Fibroblast of skin of right biceps (primary cell): ENCODE measurements at places on chromosomes 3 and 15.
A peak's percentile ranks its signal among the peaks of the same experiment; 100 is the strongest.

DNA sequence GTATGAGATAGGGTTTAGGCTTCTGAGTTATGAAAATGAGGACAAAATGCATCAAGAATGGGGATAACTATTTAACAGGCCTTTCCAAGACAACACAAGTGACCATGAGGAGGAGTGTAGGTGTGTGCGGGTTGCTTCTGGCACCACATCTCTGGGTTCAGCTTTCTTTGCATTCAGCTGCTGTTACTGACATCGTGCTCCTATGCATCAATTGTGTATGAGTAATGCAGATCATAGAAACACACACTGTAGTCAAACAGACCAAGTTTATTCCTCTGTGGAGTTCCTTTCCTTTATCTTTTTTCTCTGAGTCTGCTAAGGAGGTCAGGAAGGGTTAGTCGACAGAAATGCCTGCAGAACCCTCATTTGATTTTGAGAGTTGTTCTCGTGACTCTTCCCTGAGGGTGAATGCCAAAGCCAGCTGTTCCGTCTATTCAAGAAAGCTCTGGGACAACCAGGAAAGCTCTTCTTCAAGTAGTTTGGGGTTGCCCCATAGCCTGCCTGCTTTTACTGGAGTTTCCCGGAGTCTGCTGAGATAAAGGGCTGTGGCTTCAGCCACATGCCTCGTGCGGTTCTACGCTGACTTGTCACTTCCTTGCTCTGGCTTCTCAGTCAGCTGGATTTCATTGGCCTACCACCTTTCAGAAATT, 136.7 kb upstream of the TLE3 start:
- peak; percentile 94 for DNase-seq

DNA sequence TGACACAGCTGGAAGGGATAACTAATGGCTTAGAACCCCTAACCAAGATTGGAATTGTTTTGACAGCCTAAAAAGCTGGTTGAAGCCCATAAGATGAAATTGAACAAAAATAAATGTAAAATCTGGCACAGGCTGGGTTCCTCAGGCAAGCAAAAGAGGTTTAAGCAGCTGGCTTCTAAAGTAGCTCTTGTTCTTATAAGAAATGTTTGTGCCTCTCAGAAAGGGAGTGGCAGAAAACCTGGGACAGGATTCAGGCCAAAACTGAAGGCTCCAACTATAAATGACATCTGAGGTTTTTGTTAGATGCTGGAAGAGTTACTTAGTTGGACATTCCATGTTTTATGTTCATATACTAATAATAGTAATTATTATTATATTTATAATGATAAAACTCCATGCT, 378.3 kb downstream of the CNTN4 start:
- no peak for DNase-seq

DNA sequence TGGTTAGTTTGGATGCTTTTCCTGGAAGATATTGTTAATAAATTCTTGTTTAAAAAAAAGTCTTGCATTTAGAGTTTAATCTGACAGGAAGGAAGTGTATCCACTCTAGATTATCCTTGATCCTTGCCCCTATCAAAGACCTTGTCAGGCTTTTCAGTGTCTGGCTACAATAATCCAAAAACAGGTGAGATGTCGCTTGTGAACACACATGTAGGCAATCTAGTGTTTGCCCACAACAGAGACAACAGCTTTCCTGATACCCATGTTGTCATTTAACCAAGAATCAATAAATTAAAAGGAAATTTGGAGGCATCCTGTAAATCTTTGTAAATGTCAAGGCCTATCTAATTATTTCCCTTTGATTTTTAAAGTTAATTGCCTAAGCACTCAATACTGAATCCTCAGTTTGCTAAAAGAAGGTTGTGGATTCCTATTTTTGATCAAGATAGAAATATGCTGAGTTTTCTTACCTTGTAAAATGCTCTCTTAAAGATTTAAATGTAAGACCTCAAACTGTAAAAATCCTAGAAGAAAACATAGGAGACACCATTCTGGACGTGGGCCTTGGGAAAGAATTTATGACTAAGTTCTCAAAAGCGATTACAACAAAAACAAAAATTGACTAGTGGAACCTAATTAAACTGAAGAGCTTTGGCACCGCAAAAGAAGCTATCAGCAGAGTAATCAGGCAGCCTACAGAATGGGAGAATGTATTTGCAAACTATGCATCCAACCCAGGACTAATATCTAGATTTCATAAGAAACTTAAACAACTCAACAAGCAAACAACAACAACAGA, 207.7 kb downstream of the NAALADL2 start:
- DNase-seq = no peak

DNA sequence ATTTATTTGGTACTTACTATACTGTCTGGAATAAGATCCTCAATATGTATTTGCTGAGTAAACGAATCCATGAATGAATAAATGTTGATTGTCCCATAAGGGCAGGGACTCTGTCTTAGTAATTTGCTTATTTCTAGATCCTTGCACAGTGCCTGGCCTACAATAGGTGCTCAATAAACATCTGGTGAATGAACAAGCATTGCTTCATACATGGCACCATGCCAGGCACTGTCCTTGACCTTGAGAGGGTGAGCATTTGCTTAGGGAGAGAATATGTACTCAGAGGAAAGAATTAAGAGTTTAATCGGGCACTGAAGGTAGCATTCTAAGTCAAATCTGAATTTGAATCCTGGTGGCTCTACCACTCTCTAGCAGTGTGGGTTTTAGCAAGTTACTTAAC, 282.1 kb downstream of the THSD4 start:
- peak; percentile 16 for DNase-seq

DNA sequence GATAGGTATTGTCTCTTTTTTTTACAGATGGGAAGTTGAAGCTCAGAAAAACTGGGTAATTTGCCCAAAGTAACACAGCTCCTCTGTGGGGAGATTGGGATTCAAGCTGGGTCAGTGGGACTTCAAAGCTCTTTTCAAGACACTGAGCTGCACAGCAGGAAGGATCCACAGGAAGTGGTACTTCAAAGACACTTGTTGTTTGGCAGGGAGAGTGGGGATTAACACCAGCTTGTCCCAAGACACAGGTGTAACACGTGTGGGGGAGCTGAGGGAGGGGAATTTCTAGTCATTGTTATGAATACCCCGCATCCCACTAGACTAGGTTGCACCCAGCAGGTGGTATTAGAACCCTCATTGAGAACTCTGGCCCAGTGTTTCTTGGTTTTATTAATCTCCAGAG, 116.0 kb downstream of the FOXB1 start:
- no peak for DNase-seq

GRCh38 chr3:195334967-195335366, 64.0 kb upstream of the XXYLT1 start:
- DNase-seq = no peak
